Activated naive CD4-positive, alpha-beta T cell treated with anti-CD3 and anti-CD28 coated beads for 36 hours (primary cell): ENCODE measurements at places on chromosomes 4 and X.

GRCh38 chrX:13898603-13899002, 81.7 kb upstream of the GPM6B start:
- peak; percentile 21 for DNase-seq

GRCh38 chr4:104973708-104974107, 173.0 kb upstream of the TET2 start:
- no peak for DNase-seq

- peak; percentile 72 for DNase-seq
Observed at GRCh38 chrX:77003956-77004355, 443.2 kb upstream of the FGF16 start.

GRCh38 chr4:25178838-25179261, 18.6 kb upstream of the SEPSECS start:
- peak; percentile 63 for DNase-seq

DNA sequence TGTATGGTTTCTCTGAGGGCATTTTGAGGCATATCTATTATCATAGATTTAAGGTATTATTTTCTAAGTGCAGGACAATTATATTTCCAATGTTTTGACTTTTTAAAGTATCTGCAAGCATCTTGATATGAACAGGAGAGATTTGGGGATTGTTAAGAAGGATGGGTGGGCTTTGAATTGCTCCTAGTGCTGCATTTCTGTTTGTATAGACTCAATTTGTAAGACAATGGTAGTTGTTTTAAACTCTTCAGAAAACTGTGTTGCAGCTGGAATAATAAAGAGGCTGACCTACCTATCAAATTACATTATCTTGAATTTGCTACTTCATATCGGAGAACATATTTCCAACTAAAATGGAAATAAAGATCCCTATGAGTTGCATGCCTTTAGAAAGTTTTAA, 570.3 kb downstream of the ADGRL3 start:
- DNase-seq: no peak

DNA sequence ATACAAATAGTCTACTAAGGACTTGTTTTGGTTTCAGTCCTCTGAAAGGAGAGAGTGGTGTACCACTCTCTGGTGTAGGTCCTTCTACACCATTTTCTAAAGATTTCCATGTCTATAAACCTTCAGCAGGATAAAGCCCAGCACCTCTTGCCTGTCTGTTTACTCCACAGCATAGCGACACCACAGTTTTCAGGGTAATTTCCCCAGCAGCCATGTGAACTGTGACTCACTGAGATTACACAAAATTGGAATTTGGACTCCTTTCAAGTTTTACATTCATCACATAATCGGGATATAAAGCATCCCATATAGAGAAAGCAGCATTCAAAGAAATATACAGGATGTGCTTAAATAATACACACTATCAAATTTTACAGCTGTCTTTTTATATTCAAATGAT, 229.6 kb downstream of the PRDM5 start:
- DNase-seq: peak; percentile 14

GRCh38 chr4:65089666-65090065, 580.6 kb downstream of the EPHA5 start:
- no peak for DNase-seq

- no peak for DNase-seq
Observed at GRCh38 chrX:93875621-93876282, 201.7 kb downstream of the FAM133A start.

- no peak for DNase-seq
Observed at GRCh38 chr4:1501754-1502500, 95.7 kb upstream of the NKX1-1 start.

DNA sequence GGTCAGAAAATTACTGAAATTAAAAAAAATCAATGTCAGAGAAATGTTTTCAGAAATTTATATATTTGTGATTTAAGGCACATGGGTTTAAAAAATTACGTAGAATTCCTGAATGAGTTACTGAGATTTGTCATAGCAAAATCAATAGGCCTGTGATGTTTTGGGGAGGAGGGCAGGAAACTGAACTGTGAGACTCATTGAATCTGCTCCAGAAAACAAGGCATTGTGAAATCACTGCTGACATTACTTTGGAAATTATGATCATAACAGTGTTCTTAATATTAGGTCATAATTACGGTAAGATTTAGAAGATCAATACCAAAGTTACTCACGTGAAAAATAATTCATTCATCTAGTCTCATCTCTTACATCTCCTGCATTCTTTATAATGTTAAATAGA, 5.3 kb downstream of the FGF5 start:
- no peak for DNase-seq

- DNase-seq: no peak
Observed at GRCh38 chr4:159434114-159434870, 331.4 kb downstream of the RAPGEF2 start.

DNA sequence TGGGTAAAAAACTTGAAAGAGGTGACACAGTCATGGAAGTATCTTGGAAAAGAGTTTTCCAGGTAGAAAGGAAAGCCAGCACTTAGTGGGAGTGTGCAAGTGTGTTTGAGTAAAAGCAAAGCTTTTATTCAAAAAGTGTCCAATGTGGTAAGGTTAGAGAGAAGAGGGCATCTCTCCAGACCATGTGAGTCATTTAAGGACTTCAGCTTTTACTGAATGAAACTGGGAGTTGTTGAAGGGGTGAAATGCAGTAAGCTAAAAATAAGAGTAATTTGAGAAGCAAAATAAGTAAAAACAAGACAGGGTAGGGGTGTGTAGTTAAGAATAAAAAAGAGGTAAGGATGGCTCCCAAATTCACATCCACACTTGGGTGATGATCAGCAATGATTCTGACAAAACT, 238.9 kb downstream of the SLC7A11 start:
- no peak for DNase-seq

DNA sequence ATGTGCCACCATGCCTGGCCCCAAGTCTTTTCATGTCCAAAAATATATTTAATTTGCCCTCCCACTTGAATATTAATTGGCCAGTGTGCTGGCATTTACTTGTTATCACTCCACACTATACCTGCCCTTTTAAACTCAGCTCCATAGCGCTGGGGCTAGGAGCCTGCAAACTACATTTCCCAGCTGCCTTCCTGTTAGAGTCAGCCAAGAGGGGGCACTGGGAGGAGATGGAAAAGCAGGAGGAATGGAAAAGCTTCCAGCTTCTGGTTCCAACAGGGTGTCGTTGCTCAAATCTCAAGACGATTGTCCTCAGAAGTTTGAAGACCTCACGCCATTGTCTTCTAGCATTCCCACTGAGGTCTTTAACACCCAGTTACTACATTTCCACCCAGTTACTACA, 315.5 kb downstream of the BCOR start:
- no peak for DNase-seq

DNA sequence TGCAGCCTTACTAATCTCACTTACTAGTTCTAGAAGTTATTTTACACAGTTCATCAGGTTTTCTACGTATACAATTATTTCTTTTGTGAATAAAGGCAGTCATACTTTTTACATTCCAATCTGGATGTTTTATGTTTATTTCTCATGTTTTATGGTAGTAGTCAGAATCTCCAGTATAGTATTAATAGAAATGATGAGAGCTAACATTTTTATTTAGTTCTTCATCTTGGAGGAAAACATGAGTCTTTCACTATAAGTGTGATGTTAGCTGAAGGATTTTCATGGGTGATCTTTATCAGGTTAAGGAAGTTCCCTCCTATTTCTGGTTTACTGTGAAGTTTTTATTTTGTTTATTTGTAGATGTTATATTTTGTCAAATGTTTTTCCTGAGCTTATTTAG, 256.1 kb upstream of the GIMD1 start:
- DNase-seq: no peak

- no peak for DNase-seq
Observed at GRCh38 chrX:153408221-153408721, 3.0 kb upstream of the ZFP92 start.

GRCh38 chrX:153184787-153185186, 5.7 kb downstream of the MAGEA1 start:
- DNase-seq: no peak

DNA sequence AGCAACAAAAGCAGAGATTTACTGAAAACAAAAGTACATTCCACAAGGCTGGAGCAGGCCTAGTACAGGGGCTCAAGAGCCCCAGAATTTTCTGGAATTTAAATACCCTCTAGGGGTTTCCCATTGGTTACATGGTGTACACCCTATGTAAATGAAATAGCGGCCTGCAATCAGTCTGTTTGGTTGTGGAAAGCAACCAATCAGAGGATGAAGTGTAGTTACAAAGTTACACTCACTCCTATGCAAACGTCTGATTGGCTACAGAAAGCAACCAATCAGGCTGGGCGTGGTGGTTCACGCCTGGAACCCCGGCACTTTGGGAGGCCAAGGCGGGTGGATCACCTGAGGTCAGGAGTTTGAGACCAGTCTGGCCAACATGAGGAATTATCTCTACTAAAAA, 13.8 kb upstream of the TXLNG start:
- DNase-seq: no peak

GRCh38 chr4:71189471-71189870, 149.3 kb upstream of the SLC4A4 start:
- no peak for DNase-seq

- DNase-seq: no peak
Observed at GRCh38 chr4:23654791-23655190, 235.1 kb downstream of the PPARGC1A start.

DNA sequence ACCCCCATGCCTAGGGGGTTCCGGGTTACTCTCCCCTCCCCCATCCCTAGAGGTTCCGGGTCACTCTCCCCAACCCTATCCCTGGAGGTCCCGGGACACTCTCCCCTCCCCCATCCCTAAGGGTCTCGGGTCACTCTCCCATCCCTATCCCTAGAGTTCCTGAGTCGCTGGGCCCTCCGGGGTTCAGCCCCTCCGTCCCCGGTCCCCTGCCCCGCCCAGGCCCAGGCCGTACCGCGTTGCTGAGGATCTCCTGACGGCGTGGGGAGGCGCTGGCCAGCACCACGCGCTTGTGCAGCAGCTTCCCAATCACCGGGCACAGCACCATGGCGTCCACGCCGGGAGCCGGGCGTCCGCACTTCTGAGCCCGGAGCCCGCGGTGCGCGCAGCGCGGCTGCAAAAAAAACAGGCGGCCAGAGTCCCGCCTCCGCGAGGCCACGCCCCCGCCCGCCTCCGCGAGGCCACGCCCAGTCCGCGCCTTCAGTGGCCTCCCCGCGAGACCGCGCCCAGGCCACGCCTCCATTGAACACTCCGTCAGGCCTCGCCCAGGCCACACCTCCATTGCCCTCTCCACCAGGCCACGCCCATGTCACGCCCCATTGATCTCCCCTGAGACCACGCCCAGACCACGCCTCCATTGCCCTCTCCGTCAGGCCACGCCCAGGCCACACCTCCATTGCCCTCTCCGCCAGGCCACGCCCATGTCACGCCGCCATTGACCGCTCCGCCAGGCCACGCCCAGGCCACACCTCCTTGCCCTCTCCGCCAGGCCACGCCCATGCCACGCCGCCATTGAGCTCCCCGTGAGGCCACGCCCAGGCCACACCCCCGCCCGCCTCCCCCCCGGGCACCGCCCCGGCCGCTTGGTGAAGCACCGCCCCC, at the start of gene ASMTL:
Gene ASMTL, minus strand, starts transcription at position 394 of the 879 bp plus-strand sequence. Its CDS starts 69 bp downstream, at position 325.
- peak; percentile 100 for DNase-seq

DNA sequence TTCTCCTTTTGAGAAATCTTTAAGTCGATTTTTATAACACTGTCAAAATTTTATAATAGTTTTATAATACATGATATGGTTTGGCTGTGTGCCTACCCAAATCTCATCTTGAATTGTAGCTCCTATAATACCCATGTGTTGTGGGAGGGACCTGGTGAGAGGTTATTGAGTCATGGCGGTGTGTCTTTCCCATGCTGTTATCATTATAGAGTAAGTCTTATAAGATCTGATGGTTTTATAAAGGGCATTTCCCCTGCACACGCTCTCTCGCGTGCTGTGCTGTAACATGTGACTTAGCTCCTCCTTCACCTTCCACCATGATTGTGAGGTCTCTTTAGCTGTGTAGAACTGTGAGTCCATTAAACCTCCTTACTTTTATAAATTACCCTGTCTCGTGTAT, 364.0 kb upstream of the SPANXN4 start:
- DNase-seq: no peak

- DNase-seq: no peak
Observed at GRCh38 chr4:25811374-25811690, 51.5 kb downstream of the SEL1L3 start.

- DNase-seq: no peak
Observed at GRCh38 chr4:8769645-8770517, 101.8 kb downstream of the HMX1 start.

DNA sequence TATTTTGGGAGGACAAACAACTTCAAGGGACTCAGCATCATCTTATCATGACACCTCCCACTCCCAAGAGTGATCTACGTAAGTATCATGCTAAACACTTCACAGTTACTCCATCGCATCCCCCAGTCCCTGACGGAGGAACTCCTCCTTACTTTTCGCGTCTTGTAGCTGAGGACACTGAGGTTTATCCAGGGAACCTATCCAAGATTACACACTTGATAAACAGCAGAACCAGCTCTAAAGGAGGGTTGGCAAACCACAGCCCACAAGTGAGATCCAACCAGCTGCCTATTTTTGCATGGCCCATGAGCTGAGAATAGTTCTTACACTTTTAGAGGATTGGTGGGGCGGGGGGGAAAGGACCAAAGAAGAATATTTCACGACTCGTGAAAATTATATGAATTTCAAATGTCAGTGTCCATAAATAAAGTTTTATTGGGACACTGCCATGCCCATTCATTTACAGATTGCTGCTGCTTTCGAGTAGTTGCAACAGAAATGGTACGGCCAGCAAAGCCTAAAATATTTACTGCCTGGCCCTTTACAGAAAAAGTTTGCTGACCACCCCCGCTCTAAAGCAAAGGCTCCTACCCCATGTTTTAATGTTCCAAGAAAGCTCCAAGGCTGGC, 47.8 kb downstream of the SEPSECS start:
- DNase-seq: no peak

DNA sequence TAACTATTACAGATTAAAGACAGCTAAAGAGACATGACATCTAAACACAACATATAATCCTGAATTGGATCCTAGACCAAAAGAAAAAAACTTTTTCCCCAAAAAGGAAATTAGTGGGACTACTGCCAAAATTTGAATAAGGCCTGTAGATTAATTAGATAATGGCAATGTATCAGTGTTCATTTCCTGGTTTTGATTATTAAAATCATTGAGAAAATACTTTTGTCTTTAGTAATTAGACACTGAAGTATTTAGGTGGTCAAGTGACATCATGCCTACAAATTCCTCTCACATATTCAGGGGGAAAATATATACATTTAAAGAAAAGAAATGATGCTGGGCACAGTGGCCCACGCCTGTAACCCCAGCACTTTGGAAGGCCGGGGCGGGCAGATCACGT, 10.4 kb upstream of the USO1 start:
- DNase-seq: no peak

DNA sequence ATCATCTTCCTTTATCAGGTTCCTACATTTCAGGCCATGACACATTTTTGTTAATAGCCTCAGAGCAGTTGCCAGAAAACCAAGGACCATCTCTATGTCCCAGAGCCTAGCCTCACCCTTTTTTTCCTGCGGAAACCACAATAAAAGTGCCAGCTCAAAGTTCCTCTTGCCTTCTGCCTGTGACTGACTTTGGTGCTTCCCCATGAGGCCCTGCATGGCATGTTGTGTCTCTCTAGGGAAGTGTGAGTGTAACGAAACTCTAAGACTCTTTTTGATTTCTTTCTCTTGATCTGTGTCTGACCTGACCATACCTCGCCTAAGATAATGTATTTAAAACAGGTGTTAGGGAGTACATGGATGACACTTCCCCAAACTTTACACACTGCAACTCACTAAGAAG, 642.3 kb upstream of the BOD1L1 start:
- peak; percentile 10 for DNase-seq

- no peak for DNase-seq
Observed at GRCh38 chr4:120132935-120133334, 66.3 kb upstream of the MAD2L1 start.
